ENCODE measurements at places on chromosomes 2 and 18. TPM values are rescaled to one million over a fixed set of nuclear protein-coding genes. Genes with fewer than 3 reads are reported as not detected.

GRCh38 chr18:59742325-59743111 lies 45.3 kb upstream of the CCBE1 start:
- no peak for DNase-seq

- no peak for DNase-seq
Observed at GRCh38 chr2:88146590-88146989, 18.7 kb upstream of the FABP1 start.

DNA sequence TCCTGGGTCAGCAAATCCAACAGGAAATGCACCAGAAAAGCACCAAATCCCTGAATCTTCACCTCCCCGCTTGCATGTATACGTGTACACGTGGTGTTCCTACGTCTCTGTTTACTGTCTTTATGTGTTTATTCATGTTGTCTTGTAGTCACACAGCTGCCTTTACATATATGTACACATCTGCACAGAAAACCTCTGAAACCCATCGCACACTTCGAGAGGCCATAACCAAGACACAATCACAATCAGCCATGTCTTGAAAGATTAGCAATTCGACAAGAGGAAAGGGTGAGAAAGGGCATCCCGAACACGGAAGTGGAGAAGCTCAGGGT lies 98.1 kb downstream of the PLB1 start:
- no peak for DNase-seq

DNA sequence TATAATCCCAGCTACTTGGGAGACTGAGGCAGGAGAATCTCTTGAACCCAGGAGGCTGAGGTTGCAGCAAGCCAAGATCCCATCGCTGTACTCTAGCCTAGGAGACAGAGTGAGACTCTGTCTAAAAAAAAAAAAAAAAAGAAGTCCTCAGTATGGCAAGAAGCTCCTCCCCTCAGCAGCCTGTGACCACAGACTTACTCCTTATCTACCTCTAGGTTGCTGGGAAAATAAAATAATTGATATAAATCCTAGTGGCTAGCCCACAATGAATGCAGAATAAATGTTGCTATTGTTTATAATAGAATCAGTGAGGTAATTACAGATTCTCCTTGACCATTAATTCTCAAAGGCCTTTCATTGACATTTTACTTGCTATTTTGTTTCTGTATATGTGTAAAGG lies 70.6 kb downstream of the IRS1 start:
- no peak for DNase-seq

DNA sequence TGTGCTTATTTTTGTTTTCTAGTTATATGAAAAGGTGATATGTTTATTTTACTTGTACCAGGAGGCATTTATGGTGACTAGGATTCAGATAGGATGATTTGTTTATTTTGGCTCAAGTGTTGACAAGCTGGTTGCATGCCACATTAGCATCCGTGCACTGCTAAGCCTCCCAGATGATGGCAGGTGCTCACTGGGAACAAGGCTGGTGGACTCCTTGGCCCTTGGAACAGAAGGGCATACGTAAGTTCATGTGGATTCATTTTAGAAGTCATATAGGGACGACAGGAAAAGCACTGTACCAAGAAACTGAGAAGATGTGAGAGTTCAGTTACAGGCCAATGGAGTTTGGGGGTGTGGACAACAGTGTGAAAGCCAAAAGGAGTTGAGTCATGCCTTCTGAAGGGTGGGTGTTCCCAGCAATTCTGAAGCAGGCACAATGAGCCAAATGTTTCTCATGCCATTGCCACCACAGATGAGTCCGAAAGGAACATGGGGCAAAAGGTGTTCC lies 166.2 kb downstream of the PHLPP1 start:
- no peak for DNase-seq

DNA sequence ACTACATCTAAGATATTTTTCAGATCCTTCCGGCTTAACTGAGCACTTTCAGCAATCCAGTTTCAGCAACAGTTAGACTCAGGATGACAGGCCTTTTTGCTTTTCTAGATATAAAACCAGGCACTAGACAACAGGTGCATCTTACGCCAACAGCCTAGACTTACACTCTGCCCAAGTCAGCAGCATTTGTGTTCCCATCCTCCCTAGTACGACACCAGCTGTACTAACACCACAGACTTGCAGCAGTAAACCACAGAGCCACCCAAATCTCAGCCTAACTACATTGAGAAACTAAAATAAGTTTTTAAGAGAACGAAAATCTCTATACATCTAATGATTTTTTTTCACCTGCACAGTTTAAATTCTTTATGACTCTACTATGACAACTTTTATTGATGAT lies 89.9 kb upstream of the DNMT3A start:
- peak; percentile 27 for DNase-seq

- DNase-seq, result no peak
Observed at GRCh38 chr18:48990481-48991318, 39.9 kb upstream of the SMAD7 start.

DNA sequence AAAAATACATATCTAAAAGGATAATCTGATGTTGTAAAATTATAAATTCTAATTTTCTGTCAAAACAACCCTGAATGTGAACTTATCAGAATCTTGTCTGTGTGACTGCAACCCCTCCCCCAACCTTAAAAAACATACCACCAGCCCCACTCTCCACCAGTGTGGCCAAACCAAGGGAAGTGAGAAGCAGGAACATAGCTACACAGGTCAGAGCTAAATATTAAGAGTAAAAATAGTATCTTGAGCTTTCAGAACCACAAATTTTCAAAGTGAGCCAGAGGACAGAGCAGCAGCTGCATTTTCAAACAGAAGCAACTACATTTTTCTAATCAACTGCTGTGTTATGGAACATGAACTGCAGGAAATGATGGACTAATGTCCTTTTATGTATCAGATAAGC lies 156.7 kb downstream of the SLC4A10 start:
- DNase-seq, result no peak

GRCh38 chr2:227889336-227889735 lies 17.9 kb downstream of the DAW1 start:
- no peak for DNase-seq

GRCh38 chr2:36380624-36381481 lies 25.3 kb downstream of the CRIM1 start:
- DNase-seq, result peak; percentile 72

IL1R2 gene
- polyA plus RNA-seq, result 11.2 TPM
